Stimulated activated naive B cell treated with anti-CD40 and anti-IgM and Interleukin-4, amounts not matched to agents 10 μg/mL and 1 μg/mL and 100 μg/mL, for 72 hours (primary cell): ENCODE measurements at places on chromosomes 2 and 18.

DNA sequence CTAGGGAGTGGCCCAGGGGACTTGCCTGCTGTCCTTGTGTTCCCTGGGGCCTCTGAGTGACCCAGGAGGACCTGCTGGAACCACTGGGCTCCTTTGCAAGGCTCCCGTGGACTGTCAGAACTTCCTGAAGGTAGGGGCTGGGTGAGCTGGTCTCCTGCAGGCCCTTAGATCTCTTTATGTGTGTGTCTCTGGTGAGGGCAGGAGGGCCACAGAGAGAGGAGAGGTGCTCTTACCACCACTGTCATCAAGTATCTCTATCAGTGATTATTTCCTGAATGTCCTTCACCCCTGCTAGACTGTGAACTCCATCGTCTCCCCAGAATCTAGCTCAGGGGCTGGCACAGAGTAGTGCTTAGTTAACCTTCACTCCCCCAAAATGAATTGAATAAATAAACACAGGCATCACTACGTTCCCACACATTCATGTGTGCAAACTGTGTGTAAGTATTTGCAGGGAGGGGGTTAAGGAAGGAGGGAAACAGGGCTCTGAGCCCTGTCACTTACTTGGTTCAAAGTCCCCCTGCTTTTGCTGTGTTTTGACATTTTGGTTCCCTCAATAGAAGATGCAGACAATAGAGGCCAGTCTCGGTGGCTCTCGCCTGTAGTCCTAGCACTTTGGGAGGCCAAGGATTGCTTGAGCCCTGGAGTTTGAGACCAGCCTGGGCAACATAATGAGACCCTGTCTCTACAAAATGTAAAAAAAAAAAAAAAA is 100.8 kb upstream of the HAAO start:
- DNase-seq: no peak

DNA sequence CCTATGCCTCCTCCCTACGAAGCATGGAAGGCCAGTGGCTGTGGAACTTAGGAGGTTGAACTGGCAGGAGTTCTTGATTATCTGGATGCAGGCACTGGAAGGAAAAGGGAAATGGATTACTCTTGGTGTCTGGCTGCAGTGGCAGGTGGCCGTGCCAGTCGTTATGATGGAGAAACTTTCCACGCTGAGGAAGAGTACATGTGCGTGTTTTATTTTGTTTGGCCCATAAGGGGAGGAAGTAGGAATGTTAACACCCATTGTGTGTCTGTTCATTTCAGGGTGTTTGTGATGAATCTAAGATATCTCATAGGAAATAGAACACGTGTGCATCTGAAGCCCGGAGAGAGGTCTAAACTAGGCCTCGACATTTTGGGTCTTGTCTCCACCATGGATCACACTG is 122.8 kb upstream of the NFATC1 start:
- DNase-seq: no peak

DNA sequence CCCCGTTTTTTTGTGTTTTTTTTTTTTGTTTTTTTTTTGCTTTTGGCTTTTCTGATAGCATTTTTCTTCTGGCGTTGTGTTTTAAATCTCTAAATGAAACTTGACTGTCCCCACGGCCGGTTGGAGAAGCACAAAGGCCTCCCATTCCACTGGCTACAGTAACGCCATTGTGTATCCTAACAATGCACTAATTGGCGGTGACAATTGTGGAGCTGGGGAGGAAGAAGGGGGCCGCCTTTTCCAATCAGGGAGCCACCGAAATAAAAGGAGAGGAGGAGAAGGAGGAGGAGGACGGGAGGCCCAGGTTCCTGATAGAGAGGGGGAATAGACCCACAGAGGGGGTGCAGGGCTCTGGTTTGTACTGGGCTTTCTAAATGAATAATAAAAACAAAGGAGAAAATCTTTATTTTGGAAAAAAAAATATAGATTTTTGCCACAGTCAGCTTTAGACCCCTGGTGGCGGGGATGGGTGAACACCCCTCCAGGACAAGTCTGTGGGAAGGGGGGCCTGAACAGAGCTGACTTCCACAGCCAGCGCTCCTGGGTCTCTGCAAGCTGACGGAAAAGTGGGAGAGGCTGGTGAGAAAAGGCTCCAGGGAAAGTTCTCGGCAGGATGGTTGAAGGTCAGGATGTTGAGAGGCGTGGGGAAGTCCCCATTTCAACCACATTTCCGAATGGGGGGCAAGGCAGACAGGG is 43.7 kb upstream of the FZD5 start:
- DNase-seq: no peak

DNA sequence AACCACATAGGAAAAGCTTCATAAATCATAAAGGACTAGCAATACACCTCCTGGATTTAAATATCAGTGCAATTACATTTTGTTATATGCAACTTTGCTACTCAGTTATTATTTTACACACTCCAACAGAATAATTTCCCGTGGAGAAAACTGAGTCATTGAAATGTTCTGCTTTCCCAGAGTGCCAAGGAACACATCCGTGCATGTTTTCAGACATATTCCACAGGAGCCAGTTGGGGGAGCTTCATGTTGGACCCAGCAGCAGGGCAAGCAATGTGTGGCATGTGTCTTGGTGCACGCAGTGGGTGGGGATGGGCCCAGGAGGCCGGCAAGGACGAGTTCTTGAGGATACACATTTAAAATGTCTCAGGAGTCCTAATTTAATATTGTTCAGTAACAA is 14.4 kb upstream of the SMIM21 start:
- no peak for DNase-seq
